Bladder microvascular endothelial cell (primary cell): ENCODE measurements at places on chromosomes 3 and 15. TPM values are rescaled to one million over a fixed set of nuclear protein-coding genes. Genes with fewer than 3 reads are reported as not detected.

TMIE gene
- 0.16 and 0.31 TPM in 2 replicates for total RNA-seq

FANCD2OS gene
- total RNA-seq: not detected in 2 replicates

TUSC7 gene
- total RNA-seq: not detected in 2 replicates

DLEC1 gene
- total RNA-seq: under 0.01 TPM in 1 of 2 replicates, not detected in the other

NANOGP8 gene
- not detected in 2 replicates for total RNA-seq

KCNH8 gene
- total RNA-seq: under 0.01 and 0.06 TPM in 2 replicates

PRTG gene
- total RNA-seq: 1.8 and 3.9 TPM in 2 replicates

DAPK2 gene
- 11.2 and 25.0 TPM in 2 replicates for total RNA-seq

PLS1 gene
- 0.16 and 1.8 TPM in 2 replicates for total RNA-seq

SPTBN5 gene
- total RNA-seq: 5.2 and 5.3 TPM in 2 replicates

TGM5 gene
- total RNA-seq: not detected in 2 replicates

RASL12 gene
- 0.16 TPM in 1 of 2 replicates, not detected in the other for total RNA-seq

TIMP4 gene
- 0.82 and 0.97 TPM in 2 replicates for total RNA-seq

CILP gene
- total RNA-seq: not detected in 2 replicates

TNFAIP8L3 gene
- total RNA-seq: 9.7 and 46.1 TPM in 2 replicates

POPDC2 gene
- total RNA-seq: 0.16 and 0.76 TPM in 2 replicates

LEKR1 gene
- 0.25 and 0.49 TPM in 2 replicates for total RNA-seq

CCR8 gene
- total RNA-seq: not detected in 2 replicates

TMEM266 gene
- total RNA-seq: not detected in 2 replicates

DOCK3 gene
- under 0.01 TPM in 2 replicates for total RNA-seq

GALNT15 gene
- 65.9 and 113 TPM in 2 replicates for total RNA-seq

LRRC2 gene
- total RNA-seq: under 0.01 and 0.06 TPM in 2 replicates

GPR149 gene
- not detected in 2 replicates for total RNA-seq

CHRM5 gene
- 0.31 TPM in 1 of 2 replicates, not detected in the other for total RNA-seq

CFAP92 gene
- total RNA-seq: 0.16 and 0.69 TPM in 2 replicates

GOLGA6A gene
- total RNA-seq: not detected in 2 replicates

CAMP gene
- total RNA-seq: not detected in 2 replicates

AP4E1 gene
- 6.0 and 12.7 TPM in 2 replicates for total RNA-seq

EHD4 gene
- 92.9 and 130 TPM in 2 replicates for total RNA-seq

SHC4 gene
- 0.16 and 0.57 TPM in 2 replicates for total RNA-seq

COL6A5 gene
- total RNA-seq: not detected in 2 replicates
